ENCODE measurements at places on chromosomes 16 and 17.

- DNase-seq, result no peak
These were observed at the start of gene EMP2 for GRCh38 chr16:10579965-10580882. Gene EMP2, minus strand, starts transcription at chr16:10580598. Its CDS starts 32,981 bp downstream, at chr16:10547617.

GRCh38 chr17:81428948-81429774 is 33.9 kb downstream of the BAHCC1 start:
- no peak for DNase-seq

DNA sequence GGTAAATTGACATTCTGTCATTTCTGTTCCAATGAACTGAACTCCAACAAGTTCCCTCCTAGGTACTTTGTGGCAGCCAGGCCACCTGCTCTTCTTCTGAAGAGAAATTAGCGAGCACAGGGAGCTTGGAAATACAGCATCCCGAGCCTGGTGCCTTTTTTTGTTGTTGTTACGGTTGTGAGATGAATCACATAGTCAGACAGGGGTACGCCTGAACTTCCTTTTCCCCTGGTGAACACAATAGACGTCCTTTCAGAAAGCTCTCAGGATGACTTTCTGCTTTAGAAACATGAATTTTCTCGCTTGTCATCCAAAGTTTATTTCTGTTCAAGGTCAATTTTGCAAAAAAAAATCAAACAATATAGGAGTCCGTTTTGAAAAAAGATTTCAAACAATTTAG is 53.9 kb upstream of the XYLT1 start:
- DNase-seq, result no peak

DNA sequence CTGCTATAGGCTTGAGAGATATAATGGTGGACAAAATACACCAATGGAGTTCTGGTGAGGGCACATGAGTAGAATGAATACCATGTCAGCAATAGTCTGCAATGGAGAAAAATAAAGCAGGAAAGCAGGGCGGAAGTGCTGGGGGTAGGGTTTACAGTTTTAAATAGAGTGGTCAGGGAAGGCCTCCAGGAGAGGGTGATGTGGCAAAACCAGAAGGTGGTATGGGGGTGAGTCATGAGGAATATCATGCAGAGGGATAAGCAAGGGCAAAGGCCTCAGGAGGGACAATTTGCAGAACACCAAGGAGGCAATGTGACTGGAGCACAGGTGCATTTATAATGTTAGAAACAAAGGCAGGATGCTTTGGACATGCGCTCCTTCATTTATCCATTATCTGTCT is 102.0 kb downstream of the ITFG1 start:
- DNase-seq, result no peak

GRCh38 chr17:4678448-4679026 is 25.4 kb downstream of the PELP1 start:
- DNase-seq, result no peak

GRCh38 chr16:4693956-4694641 is 737 bp downstream of the NUDT16L1 start:
- DNase-seq, result peak; percentile 53

DNA sequence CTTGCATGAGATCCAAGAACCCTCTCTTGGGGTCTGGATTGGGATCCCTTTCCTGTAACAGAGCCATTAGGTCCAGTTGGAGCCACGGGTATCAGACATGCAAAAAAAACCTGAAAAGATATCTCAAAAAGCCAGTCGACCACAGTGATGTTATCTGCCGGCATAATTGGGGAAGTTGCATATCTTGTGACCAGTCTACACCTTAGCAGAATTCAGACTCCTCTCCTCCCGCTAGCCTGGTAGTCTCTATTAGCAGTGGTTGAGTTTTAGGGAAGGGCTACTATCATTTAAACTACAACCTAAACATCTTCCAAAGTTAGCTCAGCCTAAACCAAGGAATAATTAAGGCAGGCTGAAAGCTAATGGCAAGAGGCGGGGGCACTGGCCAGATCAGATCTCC is 16.2 kb upstream of the PSMD7 start:
- no peak for DNase-seq

- DNase-seq, result no peak
These were observed 8.5 kb upstream of the MYCBPAP start for GRCh38 chr17:50499721-50500120.

- no peak for DNase-seq
These were observed 105.1 kb downstream of the SDK2 start for GRCh38 chr17:73539166-73539565.

- no peak for DNase-seq
These were observed 35.9 kb downstream of the CACNA1G start for GRCh38 chr17:50596191-50597037.

DNA sequence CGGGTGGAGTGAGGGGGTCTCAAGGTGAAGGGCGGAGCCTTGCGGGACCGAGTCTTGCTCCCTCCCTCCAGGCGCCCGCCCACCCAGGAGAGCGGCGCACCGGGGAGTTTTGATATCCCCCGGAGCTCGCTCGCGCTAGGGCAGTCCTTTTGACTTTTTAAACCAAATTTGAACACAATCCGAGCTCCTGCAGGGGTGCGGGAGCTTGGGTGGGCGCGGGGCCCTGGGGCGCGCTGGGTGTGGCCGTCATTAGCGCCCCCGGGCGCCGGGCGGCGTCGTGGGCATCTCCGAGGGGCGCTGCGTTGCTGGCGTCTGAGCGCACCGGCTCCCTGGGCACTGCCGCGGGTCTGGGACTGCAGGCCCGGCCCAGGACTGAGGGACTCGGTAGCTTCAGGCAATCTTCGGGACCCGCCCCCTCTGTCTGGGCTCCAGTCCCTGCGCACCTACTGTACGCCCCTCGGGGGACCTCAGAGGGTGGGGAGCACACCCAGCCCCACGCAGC is 10.9 kb downstream of the MAF start:
- DNase-seq, result no peak

- DNase-seq, result no peak
These were observed 30.9 kb upstream of the SLC25A19 start for GRCh38 chr17:75319904-75320691.

DNA sequence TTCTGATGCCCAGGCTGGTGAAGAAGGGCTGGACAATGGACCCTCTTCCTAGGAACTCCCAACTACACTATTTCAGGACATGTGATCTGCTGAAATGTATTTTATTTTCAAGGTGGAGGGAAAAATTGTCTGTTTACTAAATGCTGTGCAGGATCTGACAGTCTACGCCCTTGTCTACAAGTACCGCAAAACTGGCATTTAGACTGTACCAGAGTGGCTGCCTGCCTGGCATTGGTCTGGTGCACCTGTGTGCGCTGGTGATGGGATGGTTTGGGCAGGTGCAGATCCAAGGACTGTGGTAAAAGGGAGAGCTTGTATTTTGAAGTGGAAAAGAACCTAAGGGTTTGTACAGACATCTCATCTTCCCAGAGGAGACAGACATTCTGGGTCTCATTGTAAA is 79.7 kb downstream of the AIPL1 start:
- no peak for DNase-seq

DNA sequence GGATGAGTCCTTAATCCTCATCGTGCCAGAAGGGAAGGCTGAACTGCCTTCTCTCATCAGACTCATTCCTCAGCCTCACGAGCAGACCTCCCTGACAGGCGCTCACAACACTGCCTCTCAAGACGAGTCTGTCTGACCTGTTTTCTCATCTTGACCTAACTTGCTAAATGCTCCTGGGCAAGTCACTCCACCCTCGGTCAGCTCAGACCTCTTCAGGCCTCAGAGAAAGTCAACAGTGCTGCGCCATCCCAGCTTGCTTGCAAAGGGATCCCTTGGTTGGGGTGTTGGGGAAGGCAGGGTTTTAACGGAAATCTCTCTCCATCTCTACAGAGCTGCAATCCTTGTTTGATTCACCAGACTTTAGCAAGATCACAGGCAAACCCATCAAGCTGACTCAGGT is 15.0 kb downstream of the SERPINF1 start:
- no peak for DNase-seq

DNA sequence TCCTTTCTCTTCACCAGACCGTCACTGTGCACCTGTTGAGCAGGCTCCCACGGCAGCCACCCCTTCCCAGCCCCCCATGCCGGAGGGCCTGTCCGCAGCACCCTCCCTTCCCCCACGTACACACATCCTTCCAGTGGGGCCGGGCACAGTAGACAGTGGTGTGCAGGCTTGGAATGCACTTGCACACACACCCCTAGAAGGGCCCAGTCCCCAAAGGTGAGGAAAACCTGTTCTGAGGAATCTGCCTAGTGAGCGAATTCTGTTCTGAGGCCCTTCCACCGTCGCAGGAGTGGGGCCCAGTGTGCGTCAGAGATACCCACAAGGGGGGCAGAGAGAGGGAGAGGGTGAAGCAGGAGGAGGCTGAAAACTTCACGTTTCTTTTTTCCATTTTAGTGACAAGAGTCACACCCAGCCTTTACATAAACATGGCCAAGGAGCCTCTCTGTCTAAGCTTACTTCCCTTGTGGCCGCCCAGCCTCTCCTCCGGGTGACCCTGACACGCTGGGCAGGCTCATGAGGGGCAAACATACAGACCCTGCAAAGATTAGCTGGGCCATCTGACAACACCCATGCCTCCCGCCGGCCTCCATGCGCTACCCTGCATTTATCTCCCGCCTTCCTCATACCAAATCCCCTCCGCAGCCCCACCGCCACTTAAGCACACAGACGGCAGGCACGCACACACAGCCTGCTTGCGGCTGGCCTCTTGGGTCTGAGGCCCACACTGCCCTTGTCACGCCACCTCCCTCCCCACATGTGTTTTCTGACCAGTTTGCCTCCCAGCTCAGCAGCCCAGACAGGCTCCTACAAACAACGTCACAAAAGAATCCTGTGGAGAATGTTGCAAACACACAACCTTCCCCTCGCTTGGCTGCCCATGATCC is 1.8 kb downstream of the ZBTB4 start:
- no peak for DNase-seq

GRCh38 chr17:73172252-73172651 is 7.4 kb downstream of the SSTR2 start:
- no peak for DNase-seq

DNA sequence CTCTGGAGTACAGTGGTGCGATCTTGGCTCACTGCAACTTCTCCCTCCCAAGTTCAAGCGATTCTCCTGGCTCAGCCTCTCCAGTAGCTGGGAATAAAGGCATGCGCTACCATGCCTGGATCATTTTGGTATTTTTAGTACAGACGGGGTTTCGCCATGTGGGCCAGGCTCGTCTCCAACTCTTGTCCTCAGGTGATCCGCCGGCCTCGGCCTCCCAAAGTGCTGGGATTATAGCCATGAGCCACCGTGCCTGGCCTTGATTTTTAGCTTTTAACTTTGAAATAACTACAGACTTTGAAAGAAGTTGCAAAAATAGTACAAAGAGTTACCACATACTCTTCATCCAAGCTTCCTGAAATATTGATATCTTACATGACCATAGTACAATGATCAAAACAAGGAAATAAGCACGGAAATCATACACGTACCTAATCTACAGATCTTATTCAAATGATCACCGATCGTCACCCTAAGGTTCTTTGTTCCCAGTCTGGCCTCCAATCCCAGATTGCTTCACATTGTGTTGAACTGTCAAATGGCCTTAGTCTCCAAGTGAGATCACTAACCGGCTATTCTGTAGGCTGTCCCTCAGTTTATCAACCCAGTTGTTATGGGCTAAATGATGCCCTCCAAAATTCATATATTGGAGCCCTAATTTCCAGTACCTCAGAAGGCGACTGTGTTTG is 18.4 kb downstream of the NPIPA1 start:
- DNase-seq, result no peak

- no peak for DNase-seq
These were observed 165.7 kb upstream of the CDH8 start for GRCh38 chr16:62201911-62202310.

GRCh38 chr16:11354407-11354732 is 9.1 kb downstream of the RMI2 start:
- DNase-seq, result no peak

DNA sequence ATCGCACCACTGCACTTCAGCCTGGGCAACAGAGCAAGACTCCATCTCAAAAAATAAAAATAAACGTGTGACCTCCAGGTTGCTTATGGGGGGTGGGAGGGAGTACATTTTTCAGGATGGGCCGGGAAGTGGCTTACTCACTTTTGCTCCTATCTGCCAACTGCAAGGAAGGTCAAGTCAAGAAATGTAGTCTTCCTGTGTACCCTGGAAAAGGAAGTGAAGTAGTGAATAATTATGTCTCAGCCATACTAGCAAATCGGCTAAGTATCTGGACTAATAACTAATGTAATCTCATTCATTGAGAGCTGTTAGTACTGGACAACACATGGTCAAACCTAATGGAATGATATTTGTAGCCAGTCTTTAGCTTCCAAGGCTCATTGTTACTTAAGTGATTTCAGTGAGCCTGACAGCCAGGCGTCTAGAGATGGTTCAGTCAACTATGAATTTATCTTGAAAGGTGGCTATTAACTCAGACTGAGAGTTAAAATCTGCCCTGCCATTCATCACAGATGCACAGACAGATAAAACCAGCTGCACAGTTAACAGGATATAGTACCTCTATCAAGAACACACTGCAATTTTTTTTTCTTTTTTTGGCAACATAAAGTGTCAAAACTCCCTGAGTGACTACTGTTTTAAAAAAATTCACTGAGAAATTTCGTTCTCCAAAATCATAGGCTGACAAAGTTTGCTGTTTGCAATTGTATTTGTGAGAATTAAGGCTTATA is 3.7 kb upstream of the TACO1 start:
- DNase-seq, result peak; percentile 29

DNA sequence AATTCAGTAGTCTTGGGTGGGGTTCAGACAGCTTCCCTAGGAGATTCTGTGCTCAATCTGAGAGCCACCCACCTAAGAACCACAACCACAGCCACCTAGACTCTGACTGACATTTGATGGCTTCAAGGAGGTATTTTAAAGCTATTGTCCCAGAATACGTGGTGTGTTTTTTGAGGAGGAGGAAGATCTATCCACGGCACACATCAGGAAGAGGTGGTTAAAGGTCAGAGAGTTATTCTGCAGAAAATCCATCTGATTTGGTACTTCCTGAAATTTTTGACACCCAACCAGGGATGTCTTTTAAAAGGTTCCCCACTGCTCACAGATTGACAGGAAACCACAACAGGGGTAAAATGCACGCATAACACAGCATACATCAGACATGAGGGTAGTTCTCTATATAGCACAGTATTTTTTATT is 25.1 kb downstream of the SMARCE1 start:
- DNase-seq, result peak; percentile 26

- no peak for DNase-seq
These were observed 11.0 kb upstream of the XYLT1 start for GRCh38 chr16:17481736-17482135.

- no peak for DNase-seq
These were observed 1.5 kb downstream of the GGA2 start for GRCh38 chr16:23508589-23509440.
